RWPE1 (cell line): ENCODE measurements at places on chromosomes 11 and 22.

- no peak for DNase-seq
These were observed 14.2 kb downstream of the SMCO4 start for GRCh38 chr11:93528757-93529645.

DNA sequence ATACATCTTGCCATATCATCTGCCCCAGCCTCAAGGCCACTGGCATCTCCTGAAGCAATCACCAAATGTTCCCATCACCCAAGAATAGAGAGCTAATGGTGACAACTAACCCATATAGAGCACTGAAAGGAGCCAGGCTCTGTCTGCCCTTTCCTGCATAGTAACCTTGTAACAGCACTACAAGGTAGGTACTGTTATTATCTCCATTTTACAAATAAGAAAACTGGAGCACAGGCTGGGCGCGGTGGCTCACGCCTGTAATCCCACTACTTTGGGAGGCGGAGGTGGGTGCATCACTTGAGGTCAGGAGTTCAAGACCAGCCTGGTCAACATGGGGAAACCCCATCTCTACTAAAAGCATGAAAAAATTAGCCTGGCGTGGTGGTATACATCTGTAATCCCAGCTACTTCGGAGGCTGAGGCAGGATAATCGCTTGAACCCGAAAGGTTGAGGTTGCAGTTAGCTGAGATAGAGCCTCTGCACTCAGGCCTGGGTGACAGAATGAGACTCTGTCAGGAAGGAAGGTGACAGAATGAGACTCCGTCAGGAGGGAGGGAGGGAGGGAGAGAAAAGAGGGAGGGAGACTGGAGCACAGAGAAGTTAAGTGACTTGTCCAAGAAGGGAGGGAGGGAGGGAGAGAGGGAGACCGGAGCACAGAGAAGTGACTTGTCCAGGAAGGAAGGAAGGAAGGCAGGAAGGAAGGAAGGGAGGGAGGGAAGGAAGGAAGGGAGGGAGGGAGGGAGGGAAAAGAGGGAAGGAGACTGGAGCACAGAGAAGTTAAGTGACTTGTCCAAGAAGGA, 2.2 kb downstream of the SLC35F2 start:
- DNase-seq = no peak

- no peak for DNase-seq
These were observed 111.5 kb downstream of the RPL27A start for GRCh38 chr11:8794126-8794525.

GRCh38 chr11:59794417-59794816, 16.2 kb downstream of the MRPL16 start:
- DNase-seq = no peak

DNA sequence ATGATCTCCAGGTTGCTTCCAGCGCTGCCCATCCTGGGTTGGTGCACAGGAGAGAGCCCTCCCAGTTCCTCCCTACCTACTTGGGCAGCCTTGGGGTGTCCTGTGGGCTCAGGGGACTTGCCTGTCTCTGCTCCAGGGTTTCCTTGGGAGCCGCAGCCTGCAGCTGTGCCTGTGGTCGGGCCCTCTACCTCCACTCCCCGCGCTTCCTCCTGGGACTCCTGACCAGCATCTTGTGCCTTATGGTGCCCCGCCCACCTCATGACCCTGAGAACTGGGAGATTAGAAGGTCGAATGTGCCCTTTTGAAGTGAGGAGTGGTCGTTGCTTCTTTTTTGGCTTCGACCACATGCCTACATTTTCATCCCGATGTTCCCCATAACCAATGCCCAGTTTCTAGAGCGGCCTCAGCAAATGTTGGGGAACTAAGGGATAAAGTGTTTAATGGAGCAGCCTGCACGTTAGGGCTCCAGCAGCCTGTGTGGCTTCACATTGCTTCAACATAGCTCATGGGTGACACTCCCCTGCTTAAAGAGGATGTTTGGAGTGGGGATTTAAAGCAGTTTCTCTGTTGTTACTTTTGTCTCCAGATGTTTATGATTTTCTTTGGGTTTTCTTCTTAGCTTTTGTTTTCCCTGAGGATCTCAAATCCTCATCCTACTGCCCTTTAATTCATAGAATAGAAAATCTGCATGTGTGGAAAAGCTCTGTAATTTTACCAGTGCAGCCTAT, 248.8 kb downstream of the TBC1D22A start:
- DNase-seq = no peak

- no peak for DNase-seq
These were observed 256.4 kb upstream of the SESN3 start for GRCh38 chr11:95487391-95487790.

DNA sequence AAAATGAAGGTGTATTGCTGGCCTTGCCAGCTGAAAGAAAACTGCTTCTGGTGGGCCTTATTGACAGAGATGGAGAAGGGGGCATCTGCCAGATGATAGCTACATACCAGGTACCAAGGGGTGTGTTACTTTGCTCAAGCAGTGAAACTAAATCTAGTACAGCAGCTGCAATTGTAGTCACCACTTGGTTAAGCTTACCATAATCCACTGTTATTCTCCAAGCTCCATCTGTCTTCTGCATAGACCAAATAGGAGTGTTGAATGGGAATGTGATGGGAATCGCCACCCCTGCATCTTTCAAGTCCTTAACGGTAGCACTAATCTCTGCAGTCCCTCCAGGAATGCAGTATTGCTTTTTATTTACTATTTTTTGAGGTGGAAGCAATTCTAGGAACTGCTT, 45.8 kb upstream of the LIN7C start:
- DNase-seq = no peak

- DNase-seq = peak; percentile 18
These were observed 76.2 kb downstream of the KCNC1 start for GRCh38 chr11:17810746-17811145.

- DNase-seq = no peak
These were observed 1.1 kb upstream of the SEPTIN5 start for GRCh38 chr22:19713245-19713644.

- no peak for DNase-seq
These were observed 126.3 kb downstream of the MPPED2 start for GRCh38 chr11:30459821-30460220.

DNA sequence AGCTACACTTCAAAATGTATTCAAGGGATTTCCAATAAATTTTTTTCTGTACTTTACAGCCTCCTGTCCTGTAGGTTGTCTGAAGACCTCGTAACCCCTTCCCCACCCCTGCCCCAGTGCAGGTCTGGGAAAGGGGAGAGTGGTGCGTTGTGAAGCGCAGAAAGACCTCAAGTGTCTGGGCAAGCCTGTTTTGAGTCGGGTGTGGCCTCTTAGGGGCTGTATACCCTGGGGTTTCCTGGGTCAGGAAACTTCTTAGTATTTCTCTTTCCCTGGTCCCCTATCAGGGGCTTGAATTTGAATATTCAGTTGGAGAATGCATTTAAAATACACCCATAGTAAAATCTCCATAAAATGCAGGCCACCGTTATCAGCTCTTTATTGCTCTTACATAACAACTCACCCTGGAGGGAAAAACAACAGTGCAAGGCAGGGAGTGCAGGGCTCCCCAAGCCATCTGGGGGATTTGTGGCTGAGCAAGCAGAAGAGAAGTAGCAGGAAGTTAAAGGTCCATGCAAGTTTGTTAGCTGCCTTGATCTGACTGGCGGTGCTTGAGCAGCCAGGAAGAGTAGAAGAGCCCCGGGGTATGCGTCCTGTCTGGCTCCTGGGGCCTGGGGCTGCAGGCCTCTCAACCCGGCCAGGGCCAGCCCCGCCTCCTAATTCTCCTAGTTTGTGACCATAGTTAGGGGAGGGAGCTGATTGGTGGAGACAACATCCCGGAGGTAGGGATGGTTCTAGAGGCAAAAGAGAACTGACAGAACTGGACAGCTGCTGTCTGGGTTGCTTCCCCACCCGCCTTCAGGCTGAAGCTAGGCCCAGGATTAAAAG, 25.7 kb downstream of the ARHGAP1 start:
- DNase-seq = no peak

DNA sequence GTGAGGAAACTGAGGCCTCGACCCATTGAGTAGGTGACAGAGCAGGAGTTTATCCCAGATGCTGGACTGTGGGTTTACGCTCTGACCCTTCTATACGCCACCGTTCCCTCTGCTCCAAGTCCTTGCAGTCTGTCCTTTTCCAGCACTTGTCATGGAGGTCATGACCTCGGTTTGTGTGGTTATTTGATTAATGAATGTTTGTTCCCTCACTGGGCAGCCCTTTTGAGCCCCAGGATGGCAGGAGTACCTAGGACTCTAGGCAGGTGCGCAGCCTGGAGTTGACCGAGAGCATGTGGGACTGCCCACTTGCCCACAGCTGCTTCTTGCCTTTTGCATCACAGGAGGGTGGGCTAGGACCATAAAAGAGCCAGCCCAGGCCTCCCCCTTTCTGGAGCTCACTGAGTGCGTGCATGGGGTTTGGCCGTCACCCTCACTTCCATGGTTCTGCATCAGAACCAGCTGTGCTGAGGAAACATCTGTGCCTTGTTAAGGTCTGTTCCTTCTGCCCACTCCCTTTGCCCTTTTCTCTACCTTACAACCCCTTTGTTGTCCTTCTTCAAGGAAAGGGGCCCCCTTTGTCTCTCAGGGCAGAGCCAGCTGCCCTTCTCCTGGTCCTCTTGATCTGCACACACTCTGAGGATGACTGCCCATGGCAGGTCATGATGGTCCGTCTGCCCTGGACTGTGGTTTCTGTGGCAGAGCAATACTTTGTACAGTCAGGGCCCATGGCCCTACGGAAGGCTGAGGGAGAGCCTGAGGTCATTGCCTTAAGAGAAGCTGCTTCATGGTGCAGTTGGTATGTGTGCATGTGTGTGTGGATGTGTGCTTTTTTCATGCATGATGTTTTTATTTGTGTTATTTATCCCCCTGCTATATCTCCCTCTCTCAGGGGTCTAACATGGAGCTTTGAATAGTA, 38.2 kb downstream of the BMAL1 start:
- DNase-seq = no peak

DNA sequence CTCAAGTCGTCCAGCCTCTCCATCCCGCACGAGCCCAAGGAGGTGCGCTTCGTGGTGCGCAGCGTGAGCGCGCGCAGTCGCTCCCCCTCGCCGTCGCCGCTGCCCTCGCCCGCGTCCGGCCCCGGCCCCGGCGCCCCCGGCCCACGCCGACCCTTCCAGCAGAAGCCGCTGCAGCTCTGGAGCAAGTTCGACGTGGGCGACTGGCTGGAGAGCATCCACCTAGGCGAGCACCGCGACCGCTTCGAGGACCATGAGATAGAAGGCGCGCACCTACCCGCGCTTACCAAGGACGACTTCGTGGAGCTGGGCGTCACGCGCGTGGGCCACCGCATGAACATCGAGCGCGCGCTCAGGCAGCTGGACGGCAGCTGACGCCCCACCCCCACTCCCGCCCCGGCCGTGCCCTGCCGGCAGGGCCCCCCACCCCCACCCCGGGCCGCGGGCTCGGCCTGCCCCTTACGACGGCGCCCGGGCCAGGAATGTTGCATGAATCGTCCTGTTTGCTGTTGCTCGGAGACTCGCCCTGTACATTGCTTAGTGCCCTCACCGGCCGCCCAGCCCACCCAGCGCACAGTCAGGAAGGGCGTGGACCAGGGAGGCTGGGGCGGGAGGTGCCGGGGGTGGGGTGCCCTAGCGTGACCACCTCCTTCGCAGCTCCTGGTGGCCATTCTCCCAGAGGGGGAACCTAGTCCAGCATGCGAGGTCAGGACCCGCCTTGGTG, 6.9 kb upstream of the ACR start:
- DNase-seq = no peak

DNA sequence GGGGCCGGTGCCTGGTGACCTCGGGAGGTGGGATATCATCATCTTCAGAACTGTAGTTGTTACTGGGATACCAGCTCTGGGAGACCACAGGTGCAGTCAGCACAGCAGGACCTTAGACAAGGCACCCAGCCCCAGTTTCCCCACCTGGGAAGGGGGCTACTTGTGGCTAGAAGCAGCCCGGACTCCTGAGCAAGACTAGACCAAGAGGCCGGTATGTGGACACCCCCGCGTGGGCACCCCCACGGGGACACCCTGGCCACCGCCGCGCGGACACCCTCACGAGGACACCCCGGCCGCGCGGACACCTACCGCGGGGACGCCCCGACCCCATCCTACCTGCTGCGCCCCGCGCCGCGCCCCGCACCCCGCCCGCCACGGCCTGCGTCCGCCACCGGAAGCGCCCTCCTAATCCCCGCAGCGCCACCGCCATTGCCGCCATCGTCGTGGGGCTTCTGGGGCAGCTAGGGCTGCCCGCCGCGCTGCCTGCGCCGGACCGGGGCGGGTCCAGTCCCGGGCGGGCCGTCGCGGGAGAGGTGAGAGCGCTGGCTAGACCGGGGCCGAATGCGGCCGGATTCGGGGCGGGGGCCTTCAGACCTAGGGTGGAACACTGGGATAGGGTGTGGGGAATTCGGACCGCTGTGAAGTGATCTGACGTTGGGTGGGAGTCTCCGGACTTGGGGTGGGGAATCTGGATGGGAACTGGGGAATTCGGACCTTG, at the start of the genes COMT and TXNRD2:
TSS of gene COMT (plus strand) at position 408 of the 718 bp plus-strand sequence. CDS start 20,755 bp downstream, outside the sequence.
TSS of gene TXNRD2 (minus strand) at position 454 of the 718 bp plus-strand sequence. CDS start at position 439, 15 bp downstream.
- peak; percentile 64 for DNase-seq

GRCh38 chr11:127059286-127059685, 58.7 kb upstream of the KIRREL3 start:
- DNase-seq = no peak

DNA sequence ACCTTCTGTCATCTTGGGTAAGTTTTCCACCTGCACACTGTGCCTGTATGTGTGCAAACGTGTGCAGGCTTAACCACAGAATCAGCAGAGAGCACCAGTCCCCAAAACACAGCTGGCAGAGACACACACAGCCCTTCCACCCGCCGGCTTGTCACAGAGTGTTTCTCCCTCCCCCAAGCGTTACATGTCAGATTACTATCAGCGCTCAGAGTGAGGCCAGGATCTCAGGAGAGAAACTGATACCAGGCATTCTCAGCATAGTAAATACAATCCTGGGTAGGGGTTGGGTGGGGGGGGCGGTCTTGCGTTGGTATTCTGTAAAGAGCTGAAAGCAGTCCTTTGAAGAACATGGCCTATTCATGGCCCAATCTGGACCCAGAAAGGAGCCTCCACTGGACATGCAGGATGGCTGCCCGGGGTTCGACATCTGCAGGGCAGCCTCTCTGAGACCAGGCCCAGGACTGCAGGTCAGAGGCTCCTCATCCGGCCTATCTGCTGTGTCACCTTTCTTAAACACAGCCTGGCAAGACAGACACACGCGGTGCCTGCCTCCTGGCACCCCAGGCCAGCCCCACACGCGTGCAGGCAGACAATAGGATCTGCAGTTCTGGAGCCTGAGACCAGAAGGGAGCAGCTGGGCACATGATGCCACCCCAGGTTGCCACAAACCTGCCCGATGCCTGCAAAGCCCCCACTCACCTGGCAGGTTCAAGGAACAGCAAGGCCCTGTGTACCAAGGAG, 1.7 kb downstream of the OSBPL5 start:
- DNase-seq = no peak
